BJ (cell line): ENCODE measurements at places on chromosomes 5 and 9. TPM values are rescaled to one million over a fixed set of nuclear protein-coding genes. Genes with fewer than 3 reads are reported as not detected.

PCDHGC4 gene
- 0.49 TPM in 2 replicates for polyA plus RNA-seq

IL9 gene
- not detected in 2 replicates for polyA plus RNA-seq

C5orf34 gene
- polyA plus RNA-seq: 2.6 and 4.7 TPM in 2 replicates

BARX1 gene
- polyA plus RNA-seq: not detected in 2 replicates

TUSC1 gene
- polyA plus RNA-seq: 4.6 and 5.6 TPM in 2 replicates

MEIKIN gene
- not detected in 2 replicates for polyA plus RNA-seq

TENT4A gene
- polyA plus RNA-seq: 4.0 and 4.1 TPM in 2 replicates

CYSRT1 gene
- polyA plus RNA-seq: 0.58 and 0.74 TPM in 2 replicates

ELAVL2 gene
- 0.04 and 0.28 TPM in 2 replicates for polyA plus RNA-seq

IPPK gene
- 15.7 and 16.2 TPM in 2 replicates for polyA plus RNA-seq

PCDHGA6 gene
- polyA plus RNA-seq: 3.3 and 4.3 TPM in 2 replicates

INSL4 gene
- polyA plus RNA-seq: not detected in 2 replicates

FGF1 gene
- polyA plus RNA-seq: 14.8 and 19.2 TPM in 2 replicates

RNF208 gene
- polyA plus RNA-seq: 0.26 and 0.39 TPM in 2 replicates

FAM81B gene
- not detected in 2 replicates for polyA plus RNA-seq

CDKN2B-AS1 gene
- polyA plus RNA-seq: 0.59 and 1.1 TPM in 2 replicates

NR6A1 gene
- polyA plus RNA-seq: 0.23 and 0.25 TPM in 2 replicates

HEXB gene
- polyA plus RNA-seq: 71.0 and 175 TPM in 2 replicates

SLC22A4 gene
- polyA plus RNA-seq: 18.0 and 19.3 TPM in 2 replicates

EGR1 gene
- 4.7 and 5.4 TPM in 2 replicates for polyA plus RNA-seq

CYLC2 gene
- polyA plus RNA-seq: not detected in 2 replicates

OMD gene
- polyA plus RNA-seq: 0.10 and 0.21 TPM in 2 replicates

SEMA5A gene
- polyA plus RNA-seq: 56.4 and 98.4 TPM in 2 replicates

DMRT3 gene
- not detected in 2 replicates for polyA plus RNA-seq

DCAF10 gene
- polyA plus RNA-seq: 22.0 and 25.2 TPM in 2 replicates

PLAC8L1 gene
- polyA plus RNA-seq: 0.33 TPM in 2 replicates

NSD1 gene
- polyA plus RNA-seq: 15.8 and 21.4 TPM in 2 replicates

GPX3 gene
- polyA plus RNA-seq: 2.8 and 3.8 TPM in 2 replicates

SOHLH1 gene
- not detected in 2 replicates for polyA plus RNA-seq
